ENCODE measurements at places on chromosomes 11 and 22.
A peak's percentile ranks its signal among the peaks of the same experiment; 100 is the strongest.

DNA sequence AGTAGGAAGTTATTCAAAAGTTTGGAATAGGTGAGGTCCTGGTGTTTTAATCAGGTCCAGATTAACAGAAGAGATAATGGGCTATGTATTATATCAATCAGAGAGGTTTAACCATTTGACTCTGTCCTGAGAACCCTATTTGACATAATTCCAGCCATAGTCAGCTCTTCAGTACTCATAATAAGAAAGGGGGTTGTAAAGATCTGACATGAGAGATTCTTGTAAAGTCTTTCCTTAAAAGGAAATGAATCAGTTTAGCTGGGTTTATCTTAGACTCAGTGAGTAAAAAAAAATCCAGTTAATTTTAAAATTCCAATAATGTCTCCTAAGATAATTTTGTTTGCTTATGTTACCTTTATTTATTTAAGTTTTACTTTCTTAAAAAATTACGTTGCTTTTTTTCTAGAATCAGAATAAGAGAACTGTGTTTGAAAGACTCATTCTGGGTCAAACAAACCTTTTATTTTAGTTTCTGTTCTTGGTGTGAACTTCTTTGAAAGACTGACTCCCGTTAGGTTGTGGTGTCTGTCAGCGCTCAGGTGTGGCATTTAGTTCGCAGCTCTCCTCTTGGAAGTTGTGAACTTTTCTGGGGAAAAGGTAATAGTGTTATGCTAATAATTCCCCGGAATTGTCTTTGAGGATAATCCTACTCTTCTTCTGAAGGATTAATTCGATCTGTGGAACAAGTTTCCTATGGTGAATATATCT, 20.5 kb downstream of the NUCB2 start:
- no peak for DNase-seq

- DNase-seq: no peak
Measured at GRCh38 chr11:94558468-94558867, 8.7 kb upstream of the PIWIL4 start.

DNA sequence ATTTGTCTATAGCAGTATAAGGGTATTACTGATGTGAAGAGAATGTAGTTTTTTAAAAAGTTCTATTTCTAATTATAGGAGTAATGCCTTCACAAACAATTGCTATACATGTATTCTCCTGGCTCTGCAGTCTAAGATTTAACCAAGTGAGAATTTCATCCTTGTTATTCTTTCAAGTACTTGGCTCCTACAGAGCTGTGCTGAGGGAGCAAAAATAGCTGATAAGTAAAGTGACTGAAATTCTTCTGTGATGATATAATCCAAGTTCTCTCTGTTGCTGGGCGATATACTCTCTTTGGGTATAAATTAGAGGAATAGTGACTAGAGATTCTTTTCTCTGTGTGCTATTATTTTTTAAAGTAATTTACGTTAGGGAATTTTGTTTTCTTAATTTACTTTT, 68.0 kb downstream of the PGR start:
- DNase-seq: peak; percentile 34

GRCh38 chr11:134678744-134679143, 266.7 kb upstream of the B3GAT1 start:
- DNase-seq: no peak

- DNase-seq: no peak
Measured at GRCh38 chr22:25880524-25880923, 138.5 kb downstream of the MYO18B start.

GRCh38 chr11:12496181-12497025, 119.0 kb downstream of the PARVA start:
- DNase-seq: no peak

DNA sequence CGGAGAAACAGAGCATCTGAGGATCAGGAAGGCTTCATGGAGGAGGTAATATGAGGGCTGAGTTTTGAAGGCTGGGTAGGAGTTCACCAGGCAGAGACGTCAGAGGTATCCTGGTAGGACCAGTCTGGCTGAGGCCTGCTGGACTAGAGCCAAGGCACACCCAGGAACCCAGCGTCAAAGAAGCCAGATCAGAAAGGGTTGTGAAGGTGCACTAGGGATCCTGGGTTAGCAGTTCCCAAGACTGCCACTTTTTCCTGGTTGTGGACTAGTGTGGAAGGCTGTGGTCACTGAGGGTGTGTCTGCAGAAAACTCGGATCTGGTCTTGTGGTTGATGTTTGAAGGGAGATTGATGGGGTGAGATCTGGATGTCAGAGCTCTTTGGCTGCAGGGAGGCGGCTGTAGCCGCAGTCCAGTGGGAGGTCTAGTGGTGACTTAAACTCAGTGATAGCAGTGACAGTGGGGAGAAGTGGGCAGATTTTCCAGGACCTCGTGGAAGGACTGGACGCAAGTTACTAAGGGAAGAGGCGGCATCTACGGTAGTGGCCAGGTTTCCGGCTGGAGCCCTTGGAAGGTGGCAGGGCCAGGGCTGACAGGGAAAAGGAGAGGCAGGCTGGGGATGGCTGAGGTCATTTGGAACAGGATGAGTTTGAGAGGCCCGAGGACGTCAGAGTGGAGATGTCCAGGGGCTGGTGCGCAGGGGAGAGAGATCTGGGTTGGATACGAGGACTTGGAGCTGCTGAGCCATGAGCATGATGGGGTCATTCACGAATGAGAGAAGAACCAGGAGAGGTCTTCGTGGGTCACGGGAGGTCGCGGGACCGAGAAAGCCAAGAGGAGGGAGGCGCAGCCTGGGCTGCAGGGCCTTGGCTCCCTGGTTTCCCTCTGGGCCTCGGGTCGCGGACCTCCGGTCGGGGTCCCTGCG, 10.9 kb downstream of the RELA start:
- no peak for DNase-seq

DNA sequence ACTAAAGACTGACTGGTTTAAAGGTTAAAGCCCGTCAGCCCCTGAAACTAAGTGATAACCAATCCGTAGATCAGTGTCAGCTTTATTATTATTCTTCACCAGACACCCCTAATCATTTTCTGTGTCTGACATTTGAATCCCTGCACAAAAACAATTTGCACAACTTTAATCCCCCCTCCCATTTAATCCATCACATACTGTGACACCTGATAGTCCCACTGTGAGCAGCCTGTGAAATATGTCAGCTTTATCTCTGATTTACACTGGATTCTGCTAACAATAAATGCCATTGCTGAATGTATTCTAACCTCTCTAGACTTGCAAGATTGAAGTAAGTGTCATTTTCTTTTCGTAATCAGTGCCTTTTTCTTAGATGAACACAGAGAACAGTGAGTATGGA, 2089.0 kb upstream of the RAG2 start:
- no peak for DNase-seq

- no peak for DNase-seq
Measured at GRCh38 chr11:73011126-73011817, 130.8 kb downstream of the FCHSD2 start.

DNA sequence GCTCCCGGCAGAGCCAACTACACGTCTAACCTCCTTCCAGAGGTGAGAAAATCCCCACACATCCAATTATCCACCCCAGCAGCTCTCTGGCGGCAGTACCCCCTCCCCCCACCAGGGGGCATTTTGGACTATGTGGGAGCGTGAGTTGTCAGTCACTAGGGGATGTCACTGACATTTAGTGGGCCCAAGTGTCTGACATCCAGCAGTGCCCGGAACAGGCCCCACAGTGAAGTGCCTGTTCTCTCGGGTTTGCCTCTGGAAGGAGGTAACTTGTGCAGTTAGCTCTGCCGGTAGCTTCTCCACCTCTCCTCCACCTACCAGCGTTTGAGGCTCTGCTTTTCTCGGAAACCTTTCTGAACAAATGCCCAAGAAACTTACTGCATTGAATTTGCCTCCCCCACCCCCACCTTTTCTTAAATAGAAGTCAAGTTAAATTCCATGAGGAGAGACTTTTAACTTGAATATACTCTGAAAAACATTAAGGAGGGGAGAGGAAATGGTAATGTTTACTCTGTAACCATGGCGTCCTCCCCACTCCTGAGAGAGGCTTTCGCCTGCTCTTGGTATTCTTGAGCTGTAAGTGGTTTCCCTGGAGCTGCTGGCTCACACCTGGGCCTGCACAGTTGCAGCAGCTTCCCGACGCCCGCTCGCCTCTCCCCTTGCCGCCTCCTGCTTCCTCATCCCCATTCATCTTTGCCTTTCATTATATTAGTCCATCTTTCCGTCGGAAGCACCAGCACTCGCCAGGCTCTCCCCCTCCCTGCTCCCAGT, 112.8 kb downstream of the WNT7B start:
- DNase-seq: no peak

- DNase-seq: no peak
Measured at GRCh38 chr11:63918507-63919191, 1.7 kb upstream of the RCOR2 start.

DNA sequence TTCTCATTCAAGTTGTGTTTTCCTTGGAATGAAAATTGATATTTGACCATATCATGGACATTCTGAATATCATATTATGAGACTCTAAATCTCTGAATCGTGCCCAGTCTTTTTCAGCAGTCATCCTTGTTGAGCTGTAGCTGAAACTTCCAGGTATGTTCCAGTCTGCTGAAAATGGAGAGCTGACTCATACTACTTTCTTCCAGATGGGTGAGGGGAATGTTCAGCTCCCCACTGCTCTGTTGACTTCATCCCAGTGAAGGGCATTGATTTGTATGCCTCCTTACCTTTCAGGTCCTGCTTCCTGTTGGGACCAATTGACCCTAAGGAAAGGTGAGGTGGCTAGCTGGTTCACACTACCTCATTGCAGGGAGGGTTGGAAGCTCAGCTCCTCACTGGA, 3.5 kb downstream of the OR5P2 start:
- DNase-seq: no peak

GRCh38 chr22:36546092-36546804, 17.3 kb upstream of the EIF3D start:
- DNase-seq: no peak

GRCh38 chr11:96246718-96247552, 96.1 kb downstream of the MAML2 start:
- DNase-seq: no peak

DNA sequence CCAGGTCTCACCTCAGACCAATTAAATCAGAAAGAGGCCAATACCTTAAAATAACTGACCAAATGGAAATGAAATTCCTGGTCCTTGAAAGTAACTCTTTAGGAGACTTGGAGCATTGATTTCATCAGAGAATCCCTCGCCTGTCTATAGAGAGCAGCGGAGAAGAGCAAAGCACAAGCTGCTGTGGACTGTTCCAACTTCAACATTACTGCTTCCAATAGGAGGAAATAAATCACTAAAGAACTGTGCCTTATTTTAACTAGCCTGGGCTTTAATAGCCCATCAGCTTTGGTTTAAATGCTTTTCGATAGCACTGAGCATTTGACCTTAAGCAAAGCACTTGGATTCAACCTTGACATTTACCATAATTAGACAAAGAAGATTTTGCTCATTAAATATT, 32.0 kb upstream of the FJX1 start:
- no peak for DNase-seq

DNA sequence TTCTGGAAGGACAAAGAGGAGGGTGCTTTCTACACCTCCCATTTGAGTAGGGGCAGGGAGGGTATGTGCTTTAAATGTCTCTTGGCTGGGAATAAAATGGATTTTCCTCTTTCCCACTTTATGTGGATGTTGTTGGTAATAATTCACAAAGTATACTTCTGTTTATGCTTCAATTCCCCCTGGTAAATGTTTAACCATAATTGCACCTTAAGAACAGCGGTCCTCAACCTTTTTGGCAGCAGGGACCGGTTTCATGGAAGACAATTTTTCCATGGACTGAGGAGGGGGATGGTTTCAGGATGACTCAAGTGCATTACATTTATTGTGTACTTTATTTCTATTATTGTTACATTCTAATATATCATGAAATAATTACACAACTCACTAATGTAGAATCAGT, 4.0 kb upstream of the TP53AIP1 start:
- no peak for DNase-seq

DNA sequence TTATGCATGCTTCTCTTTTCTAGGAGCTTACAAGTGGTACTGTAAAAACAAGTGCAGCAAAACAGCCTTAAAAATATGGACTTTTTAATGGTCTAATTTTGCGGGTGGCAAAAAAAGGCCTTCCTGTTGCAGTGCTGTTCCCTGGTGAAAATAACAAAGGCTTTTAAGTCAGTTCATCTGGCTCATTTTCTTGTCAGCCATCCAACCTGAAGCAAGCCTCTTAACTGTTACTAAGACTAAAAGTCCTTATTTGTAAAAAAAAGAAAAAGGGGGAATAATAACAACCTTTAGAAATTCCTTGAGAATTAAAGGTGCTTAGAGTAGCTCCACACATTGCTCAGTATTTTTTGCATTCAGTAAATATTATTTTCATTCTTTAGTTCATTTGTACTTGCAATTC, 200.5 kb upstream of the CHORDC1 start:
- no peak for DNase-seq

GRCh38 chr11:94150704-94151685, 22.4 kb downstream of the PANX1 start:
- no peak for DNase-seq

DNA sequence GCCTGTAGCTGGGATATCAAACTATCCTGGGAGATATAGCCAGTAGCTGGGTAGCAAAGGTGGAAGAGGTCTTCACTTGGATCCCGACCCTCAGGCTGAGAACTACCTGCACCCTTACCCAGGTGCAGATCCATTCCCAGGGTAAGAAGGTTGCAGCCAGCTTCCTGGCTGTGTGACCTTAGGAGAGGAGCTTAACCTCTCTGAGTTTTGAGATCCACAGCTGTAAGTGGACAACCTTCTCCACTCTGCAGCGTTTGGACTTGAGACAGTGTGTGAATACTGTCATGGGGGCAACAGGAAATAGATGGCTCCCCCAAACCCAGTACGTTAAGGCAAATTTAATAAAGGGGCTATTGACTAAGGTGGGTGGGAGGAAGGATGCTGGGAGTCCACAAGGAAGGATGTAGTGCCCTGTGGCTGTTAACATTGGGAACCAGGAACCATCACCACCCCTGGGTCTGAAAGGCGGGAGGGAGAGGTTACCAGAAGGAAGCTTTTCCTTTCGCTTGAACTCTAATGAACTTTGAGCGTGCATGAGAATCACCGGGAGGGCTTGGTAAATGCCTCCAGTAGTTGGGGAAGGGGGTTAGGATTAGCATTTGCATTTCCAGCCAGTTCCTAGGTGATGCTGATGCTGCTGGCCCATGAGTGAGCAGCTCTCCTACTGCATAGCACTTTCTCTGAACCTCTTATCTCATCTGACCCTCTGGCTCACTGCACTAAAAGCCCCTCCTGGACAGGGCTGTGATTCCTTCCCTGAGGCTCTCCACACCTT, 24.4 kb downstream of the SGSM1 start:
- no peak for DNase-seq

- no peak for DNase-seq
Measured at GRCh38 chr11:10050561-10050960, 243.5 kb downstream of the SBF2 start.
